Activated T-helper 17 cell treated with anti-CD3 and anti-CD28 coated beads, Interleukin-2, amount 50 U/mL, for 72 hours (primary cell): ENCODE measurements at places on chromosomes 6 and 20. TPM values are rescaled to one million over a fixed set of nuclear protein-coding genes. Genes with fewer than 3 reads are reported as not detected.

ADIG gene
- not detected for total RNA-seq

DNA sequence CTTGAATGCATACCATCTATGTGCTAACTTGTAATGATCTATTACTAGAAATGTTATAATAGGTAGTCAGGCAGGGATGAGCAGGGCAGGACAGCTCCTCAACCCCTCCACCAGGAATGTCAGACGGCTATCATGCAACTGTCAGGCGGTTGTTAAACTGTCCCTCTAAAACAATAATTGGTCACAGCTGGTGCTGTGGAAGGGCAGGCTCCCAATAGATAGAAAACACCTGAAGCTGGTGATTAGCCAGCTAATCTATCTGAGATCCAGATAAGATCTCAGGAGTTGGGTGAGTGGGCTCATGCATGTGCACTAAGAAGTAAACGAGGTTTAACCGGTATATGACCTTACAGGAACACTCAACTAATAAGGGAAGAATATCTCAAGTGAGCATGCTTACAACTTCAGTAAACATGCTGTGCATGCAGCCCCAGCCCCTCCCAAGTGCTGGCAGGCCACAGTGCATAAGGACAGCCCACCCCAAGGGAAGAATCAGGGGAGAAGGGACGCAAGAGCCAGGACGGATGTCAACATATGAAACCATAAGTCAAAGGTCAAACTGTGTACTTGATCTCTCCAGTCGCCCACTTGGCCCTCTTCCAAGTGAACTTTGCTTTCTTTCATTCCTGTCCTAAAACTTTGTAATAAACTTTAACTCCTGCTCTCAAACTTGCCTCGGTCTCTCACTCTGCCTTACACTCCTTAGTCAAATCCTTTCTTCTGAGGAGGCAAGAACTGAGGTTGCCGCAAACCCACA, 566.2 kb upstream of the NRSN1 start:
- no peak for ATAC-seq

DNA sequence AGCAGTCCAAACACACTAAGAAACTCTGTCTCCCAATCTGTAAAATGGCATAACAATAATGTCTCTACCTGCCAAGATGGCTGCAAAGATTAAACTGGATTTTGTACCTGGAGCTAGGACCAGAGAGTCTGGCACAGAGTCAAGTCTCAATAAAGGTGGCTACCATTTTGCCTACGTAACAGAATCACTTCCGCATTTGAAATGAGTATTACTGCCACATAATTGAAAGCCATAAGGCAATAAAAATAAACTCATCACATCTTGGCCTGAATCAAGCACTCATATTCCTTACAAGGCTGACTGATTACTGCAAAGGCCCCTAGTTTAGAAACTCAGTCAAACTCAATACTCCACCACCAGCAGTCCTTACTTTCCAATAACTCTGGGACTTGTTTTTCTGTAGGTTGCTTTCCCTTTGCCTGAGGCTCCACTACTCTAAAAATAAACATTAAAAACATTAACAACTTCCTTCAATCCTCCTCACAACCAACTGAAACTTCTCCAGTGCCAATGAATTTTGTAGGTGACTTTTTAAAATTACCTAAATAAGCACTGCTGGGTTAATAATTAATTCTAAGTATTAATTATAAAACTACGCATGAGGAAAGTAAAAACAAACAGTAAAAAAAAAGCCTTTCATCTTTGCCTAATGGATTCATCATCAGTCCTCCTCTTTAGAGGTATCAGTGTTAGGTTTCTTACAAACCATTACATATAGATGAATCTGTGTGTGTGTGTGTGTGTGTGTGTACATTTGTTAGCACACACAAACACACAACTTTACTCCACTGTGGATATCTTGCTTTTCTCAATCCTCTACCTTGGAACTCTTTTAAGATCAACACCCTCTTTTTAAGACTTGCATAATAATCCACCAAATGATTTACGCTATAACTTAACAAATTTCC, 3.7 kb downstream of the KIF16B start:
- no peak for ATAC-seq

- peak; percentile 34 for ATAC-seq
Measured at GRCh38 chr6:78910591-78911171, 43.3 kb downstream of the IRAK1BP1 start.

- no peak for ATAC-seq
Measured at GRCh38 chr20:25863536-25864325, 167.1 kb upstream of the ZNF337 start.
